OCI-LY7 (cell line): ENCODE measurements at places on chromosomes 1 and 21. TPM values are rescaled to one million over a fixed set of nuclear protein-coding genes. Genes with fewer than 3 reads are reported as not detected.

Gene SLC22A15
- total RNA-seq: 2.8 and 3.3 TPM in 2 replicates

Gene NT5C1A
- total RNA-seq: not detected in 2 replicates

Gene TTC34
- total RNA-seq: 2.2 TPM in 2 replicates

Gene CHIA
- total RNA-seq: not detected in 2 replicates

Gene LRRC8C
- 8.8 and 9.0 TPM in 2 replicates for total RNA-seq

Gene NDUFS5
- total RNA-seq: 135 and 161 TPM in 2 replicates

Gene UBXN10
- 0.35 and 0.42 TPM in 2 replicates for total RNA-seq

Gene MAP3K21
- total RNA-seq: 1.8 and 2.2 TPM in 2 replicates

Gene IL19
- not detected in 2 replicates for total RNA-seq

Gene GUCA2A
- total RNA-seq: not detected in 2 replicates

Gene PTPN14
- total RNA-seq: not detected in 2 replicates

Gene VAMP3
- total RNA-seq: 30.5 and 31.6 TPM in 2 replicates

Gene AJAP1
- not detected in 2 replicates for total RNA-seq

Gene HSD3B2
- not detected in 2 replicates for total RNA-seq

Gene ALPL
- total RNA-seq: not detected in 2 replicates

Gene FAM163A
- not detected in 2 replicates for total RNA-seq

Gene HES5
- not detected in 2 replicates for total RNA-seq

Gene G0S2
- not detected in 2 replicates for total RNA-seq

Gene KRTAP7-1
- total RNA-seq: not detected in 2 replicates

Gene ILDR2
- 2.5 and 3.2 TPM in 2 replicates for total RNA-seq

Gene HEYL
- total RNA-seq: not detected in 2 replicates

Gene SPRR3
- not detected in 2 replicates for total RNA-seq

Gene CYYR1
- total RNA-seq: not detected in 2 replicates

Gene GRHL3
- total RNA-seq: 0.35 and 0.65 TPM in 2 replicates
